Neural crest cell (in vitro differentiated cells): ENCODE measurements at places on chromosomes 2 and 18. TPM values are rescaled to one million over a fixed set of nuclear protein-coding genes. Genes with fewer than 3 reads are reported as not detected.

B3GNT7 gene
- total RNA-seq, result 0.61 and 0.79 TPM in 2 replicates

ADCYAP1 gene
- total RNA-seq, result 0.57 and 0.68 TPM in 2 replicates

ANKRD30B gene
- total RNA-seq, result not detected in 2 replicates

- no peak overlapping the region for H3K27ac ChIP-seq
- peaks cover 51% of the 10 kb centered on the region for H3K4me1 ChIP-seq
- H3K36me3 ChIP-seq, result no peaks in the 10 kb centered on the region
These were observed 3.8 kb downstream of the CTIF start for GRCh38 chr18:48542513-48543181.

DNA sequence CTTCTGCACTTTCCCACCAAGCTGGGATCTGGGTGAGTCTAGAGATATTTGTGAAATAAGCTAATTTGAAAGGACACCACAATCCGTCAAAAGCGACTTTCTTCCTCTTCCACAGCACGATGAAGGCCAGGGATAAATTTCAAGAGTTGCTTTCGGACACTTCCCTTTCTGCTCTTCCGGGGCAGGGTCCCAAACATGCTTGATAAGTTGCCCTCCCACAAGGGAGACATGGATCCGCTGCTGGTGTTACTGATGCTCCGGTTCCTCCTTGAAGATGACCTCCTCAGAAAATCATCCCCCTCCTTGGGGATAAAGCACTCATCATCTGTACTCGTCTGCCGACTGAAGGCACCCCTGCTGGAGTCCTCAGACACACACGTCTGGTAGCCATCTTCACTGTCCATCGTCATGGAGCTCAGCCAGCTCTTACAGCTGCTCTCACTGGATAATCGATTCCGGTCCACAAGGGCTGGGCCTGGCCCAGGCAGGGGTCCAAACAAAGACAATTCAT is 28.2 kb downstream of the CYTIP start:
- H3K4me1 ChIP-seq, result no peaks in the 10 kb centered on the region
- DNase-seq, result no peak
- H3K27me3 ChIP-seq, result no peaks in the 10 kb centered on the region
- no peaks in the 10 kb centered on the region for H3K36me3 ChIP-seq
- H3K4me3 ChIP-seq, result no peak overlapping the region

DNA sequence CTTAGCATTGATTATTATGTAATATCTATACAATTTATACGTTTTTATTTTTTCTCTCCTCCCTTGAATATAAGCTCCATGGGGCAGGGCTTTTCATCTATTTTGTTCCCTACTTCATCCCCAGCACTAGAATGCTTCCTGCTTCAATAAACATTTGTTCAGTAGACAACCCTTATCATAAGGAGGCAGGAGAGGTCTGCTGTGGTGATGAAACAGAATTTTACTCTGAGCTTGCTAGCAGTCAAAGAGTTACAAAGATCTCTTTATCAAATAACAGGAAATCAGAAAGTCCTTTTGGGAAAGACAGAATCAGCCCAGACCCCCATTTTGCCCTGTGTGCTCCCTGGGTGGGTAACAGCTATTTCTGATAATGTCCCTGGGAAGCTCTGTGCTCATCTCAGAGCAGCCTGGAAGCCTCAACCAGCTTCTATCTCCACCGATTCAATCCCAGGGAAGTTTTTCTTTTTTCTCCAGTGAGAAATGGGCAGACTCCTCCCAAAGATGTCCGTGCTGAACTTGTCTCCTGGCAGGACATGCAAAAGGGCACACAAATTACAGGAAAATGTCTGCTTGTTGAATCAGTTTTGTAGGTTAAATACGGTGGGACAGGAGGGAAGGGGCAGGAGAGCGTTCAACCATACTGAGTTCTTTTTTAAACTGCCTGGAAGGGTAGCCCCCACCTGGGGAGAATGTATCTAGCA is 84.7 kb upstream of the PKDCC start:
- H3K27me3 ChIP-seq, result no peaks in the 10 kb centered on the region
- no peak overlapping the region for H3K4me3 ChIP-seq
- H3K4me1 ChIP-seq, result peaks cover 42% of the 10 kb centered on the region

DNA sequence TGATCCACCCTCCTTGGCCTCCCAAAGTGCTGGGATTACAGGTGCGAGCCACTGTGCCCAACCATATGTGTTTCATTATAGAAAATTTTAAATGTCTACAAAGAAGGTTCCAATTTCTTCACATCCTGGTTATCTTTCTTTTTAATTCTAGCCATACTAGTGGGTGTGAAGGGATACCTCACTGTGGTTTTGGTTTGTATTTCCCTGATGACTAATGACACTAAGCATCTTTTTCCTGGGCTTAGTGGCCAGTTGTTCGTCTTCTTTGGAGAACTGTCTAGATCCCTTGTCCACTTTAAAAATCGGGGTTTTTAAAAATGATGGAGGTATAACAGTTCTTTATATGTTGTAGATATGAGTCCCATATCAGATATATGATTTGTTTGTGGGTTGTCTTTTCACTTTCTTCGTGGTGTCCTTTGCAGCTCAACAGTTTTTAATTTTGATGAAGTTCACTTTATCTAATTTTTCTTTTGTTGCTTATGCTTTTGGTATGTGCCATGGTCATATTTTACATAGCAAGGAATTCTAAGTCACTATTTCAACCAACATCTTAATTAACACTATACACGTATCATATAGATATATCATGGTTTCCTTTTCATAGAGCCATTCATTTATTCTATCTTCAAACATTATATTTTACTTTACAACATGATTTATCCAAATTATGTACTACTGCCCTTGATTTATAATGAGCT is 135.0 kb upstream of the RIOK3 start:
- H3K27me3 ChIP-seq, result no peaks in the 10 kb centered on the region
- H3K27ac ChIP-seq, result no peak overlapping the region
- no peaks in the 10 kb centered on the region for H3K4me1 ChIP-seq
- DNase-seq, result no peak
- H3K4me3 ChIP-seq, result no peak overlapping the region
- H3K36me3 ChIP-seq, result peaks cover 4% of the 10 kb centered on the region
